NCI-H1048 (cell line): ENCODE measurements at places on chromosomes 3 and 15.
A peak's percentile ranks its signal among the peaks of the same experiment; 100 is the strongest.

GRCh38 chr3:186254676-186255650 is 107.1 kb downstream of the DGKG start:
- DNase-seq, result no peak

DNA sequence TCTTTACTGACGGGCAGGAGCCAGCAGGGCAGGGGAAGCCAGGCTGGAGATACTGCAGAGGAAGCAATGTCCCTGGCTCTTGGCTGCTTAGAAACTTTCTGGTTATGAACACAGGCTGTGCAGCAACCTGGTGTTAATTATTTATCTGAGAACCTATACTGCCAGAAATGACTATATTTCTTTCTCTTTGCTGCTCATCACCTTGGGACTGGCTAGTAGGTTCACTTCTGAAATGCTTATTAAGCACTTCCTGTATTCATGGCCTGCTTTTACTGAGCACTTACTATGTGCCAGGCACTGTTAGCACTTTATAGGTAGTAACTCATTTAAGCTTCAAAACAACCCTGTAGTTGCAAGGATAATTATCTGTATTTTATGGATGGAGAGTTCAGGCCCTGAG is 57.6 kb downstream of the RAB11A start:
- DNase-seq, result no peak

DNA sequence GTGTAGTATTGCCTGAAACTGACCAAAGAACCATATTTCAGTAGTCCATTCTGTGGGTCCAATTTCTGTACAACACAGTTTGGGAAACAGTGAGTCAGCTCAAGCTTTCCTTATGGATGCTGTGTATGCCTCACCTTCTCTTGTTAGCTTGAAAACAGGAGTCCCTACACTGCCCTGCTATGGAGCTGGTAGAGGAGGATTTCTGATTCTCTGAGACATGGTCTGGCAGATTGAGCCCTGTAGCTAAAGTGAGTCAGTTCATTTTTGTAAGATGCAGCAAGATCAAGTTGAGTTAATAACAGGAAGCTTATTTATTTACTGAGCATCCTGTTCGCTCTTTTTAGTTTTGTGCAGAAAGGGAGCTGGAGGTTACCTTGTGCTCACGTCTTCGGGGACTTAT is 424.1 kb upstream of the RBMS3 start:
- DNase-seq, result no peak

GRCh38 chr3:149792452-149793270 is at the start of gene ANKUB1:
Gene ANKUB1, minus strand, starts transcription at chr3:149792554. Its CDS starts 188 bp downstream, at chr3:149792366.
- DNase-seq, result peak; percentile 30

GRCh38 chr3:184899953-184900595 is 88.1 kb downstream of the VPS8 start:
- DNase-seq, result no peak

DNA sequence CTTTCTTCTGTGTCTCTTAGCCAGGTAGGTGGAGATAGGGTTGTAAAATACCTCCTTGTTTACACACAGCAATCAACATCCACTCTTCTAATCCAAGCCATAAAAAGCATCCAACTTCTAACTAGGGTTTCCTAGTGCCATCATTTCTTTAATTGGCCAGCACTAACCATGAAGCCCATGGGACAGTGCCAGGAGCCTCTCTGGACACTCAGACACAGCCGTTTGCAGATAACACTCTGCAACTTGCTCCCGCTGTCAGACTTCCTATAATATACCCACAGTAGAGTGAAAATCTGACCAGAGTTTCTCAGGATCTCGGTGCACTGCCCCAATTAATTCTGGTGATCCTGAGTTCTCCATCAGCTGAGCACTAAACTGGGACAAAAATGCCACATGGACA is 53.4 kb downstream of the TAFA4 start:
- no peak for DNase-seq

GRCh38 chr3:18036450-18036815 is 294.0 kb upstream of the TBC1D5 start:
- DNase-seq, result no peak

DNA sequence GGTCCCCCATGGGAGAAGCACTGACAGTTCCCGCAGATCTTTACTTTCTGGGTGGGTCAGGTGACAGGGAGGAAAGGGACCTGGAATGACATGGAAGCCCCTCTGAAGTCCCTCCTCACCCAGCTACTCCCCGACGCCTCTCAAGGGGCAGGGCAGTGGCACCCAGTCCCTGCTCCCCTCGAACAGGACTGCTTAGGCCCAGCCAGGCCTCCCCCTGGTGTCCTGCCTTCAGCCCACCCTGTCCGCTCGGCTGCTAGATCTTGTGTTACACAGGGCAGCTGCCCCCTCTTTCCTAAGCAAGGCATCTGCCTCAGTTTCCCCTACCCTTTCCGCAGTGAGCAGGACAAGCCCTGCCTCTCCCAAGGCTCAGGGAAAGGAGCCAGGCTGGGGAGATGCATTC is 226.5 kb downstream of the XXYLT1 start:
- no peak for DNase-seq

DNA sequence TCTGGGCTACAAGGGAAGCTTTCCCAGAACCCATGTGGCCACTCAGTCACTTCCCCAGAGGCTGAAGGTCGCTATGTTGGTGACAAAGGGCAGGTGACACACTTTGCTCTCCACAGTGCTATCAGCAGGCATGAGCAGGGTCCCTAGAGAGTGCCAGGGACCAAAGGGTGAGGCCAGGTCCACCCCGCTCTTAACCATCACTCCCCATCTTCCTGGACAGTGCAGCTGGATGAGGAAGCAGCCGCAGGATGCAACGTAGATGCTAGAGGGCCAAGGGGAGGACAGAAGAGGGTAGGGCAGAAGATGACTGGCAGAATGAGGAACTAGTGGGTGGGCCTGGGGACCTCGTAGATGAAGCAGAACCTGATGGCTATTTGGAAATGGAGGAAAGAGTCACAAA is 13.6 kb upstream of the LTF start:
- DNase-seq, result no peak

- no peak for DNase-seq
Observed at GRCh38 chr15:63483521-63484371, 20.6 kb upstream of the USP3 start.

- no peak for DNase-seq
Observed at GRCh38 chr3:78260388-78260787, 1220.5 kb downstream of the ROBO2 start.

DNA sequence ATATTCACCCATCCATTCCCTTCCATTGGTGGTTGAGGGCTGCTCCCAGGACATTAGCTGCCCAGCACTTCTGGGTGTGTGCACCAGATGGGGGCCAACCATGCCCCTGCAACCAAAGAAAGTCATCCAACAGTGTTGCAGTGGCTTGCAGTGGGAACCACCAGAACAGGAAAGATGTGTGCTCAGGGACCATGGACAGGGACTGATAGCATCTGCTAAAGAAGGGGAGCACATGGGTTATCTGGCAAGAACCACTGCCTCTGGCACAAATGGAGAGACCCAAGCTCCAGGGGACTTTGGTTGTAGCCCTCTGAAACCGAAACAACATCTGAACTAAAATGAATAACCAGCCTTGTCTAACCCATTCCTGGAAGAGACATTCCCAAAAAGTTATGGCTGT is 8.1 kb downstream of the DCLK3 start:
- no peak for DNase-seq

DNA sequence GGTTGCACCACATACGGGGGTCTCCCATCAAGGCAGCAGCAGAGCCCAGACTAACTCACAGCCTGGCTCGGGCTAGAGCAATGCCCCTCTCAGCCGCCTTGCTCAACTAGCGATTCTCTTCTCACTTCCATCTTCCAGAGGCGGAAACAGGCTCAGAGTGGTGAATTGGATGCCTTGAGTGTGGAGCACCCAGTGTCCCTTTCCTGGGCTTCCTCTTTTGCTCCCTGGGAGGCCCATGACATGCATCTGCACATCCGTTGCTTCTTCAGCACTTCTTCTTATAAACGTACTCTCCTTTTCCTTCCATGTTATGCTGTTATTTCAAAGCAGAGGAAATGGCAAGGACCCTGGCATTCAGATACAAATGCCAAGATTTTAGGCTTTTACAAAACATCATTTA is 2.1 kb upstream of the IQSEC1 start:
- DNase-seq, result no peak

GRCh38 chr15:88693191-88693590 is 54.4 kb downstream of the ISG20 start:
- DNase-seq, result no peak

- DNase-seq, result no peak
Observed at GRCh38 chr15:38788918-38789317, 224.3 kb upstream of the RASGRP1 start.

GRCh38 chr15:20340331-20340811 is 201.2 kb downstream of the GOLGA6L6 start:
- no peak for DNase-seq

- no peak for DNase-seq
Observed at GRCh38 chr3:62558549-62559112, 185.3 kb upstream of the FEZF2 start.

DNA sequence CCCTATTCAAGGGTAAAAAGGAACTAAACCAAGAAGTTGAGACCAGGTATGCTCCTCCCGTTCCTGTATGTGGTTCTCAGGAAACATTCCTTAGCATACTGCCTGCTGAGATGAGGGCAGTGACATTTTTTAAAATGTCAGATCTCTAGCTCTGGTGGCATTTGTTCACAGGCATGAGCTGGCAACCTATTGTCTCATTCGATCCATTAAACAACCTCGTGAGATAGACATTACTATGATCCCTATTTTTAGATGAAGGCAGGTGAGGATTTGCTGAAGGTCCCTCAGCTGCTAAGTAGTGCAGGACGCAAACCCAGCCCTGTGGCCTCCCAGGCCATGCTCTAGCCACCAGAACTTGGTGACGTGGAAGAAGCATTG is 74.9 kb downstream of the SIDT1 start:
- no peak for DNase-seq

- no peak for DNase-seq
Observed at GRCh38 chr3:190848870-190849269, 13.6 kb downstream of the GMNC start.

DNA sequence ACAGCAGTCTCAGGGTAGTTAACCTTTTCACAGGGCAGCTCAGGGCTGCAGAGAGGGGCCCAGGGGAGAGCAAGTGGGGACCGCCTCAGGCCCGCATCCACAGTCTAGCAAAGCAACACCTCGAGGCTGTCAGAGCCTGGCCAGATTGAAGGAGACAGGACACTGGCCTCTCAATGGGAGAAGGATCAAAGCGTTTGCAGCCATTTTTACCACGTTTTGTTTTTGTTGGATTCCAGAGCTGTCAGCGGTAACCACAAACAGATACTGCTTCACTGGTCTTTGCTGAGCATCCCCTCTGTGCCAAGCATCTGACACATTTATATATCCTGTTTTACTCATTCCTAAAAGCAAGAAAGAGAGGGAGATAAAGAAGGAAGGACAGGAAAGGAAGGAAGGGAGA is 153.8 kb downstream of the SHQ1 start:
- DNase-seq, result no peak

DNA sequence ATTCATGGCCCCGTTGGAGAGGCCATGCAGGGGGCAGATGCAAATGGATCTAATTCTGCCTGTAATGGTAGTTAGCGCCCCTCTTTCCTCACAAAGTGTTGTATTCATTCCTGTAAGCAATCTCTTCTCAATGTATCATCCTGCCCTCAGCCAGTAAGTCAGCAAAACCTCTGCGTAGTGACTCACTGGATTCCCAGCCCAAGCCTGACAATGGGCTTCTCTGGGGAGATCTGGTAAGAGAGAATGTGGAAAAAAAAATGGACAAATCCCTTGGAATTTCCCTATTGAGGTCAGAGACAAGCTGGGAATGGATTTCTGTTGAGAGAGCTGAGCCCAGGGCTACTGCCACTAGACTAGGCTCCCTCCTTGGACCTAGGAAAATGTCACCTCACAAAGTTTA is 25.4 kb downstream of the ADPGK start:
- no peak for DNase-seq

- no peak for DNase-seq
Observed at GRCh38 chr15:100686021-100686724, 83.8 kb downstream of the ASB7 start.

GRCh38 chr15:63027646-63028045 is 14.9 kb upstream of the TPM1 start:
- DNase-seq, result no peak

DNA sequence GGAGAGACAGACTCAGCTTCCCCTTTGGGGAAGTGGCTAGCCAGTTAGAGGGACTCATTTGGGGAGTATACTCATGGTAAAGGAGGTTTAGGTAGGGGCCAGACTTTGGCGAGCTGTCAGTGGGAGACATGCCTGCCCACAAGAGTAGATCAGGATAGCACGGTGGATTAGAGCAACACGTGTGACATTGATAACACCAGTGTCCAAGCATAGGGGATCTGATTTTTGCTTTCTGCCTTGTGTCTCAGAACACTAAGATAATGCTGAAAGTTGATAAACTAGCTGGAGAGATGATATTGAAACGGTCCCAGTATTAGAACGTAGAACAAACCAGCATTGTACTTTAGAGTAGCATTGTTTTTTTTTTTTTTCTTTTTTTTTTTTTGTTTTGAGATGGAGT is 25.9 kb downstream of the MAP6D1 start:
- no peak for DNase-seq

DNA sequence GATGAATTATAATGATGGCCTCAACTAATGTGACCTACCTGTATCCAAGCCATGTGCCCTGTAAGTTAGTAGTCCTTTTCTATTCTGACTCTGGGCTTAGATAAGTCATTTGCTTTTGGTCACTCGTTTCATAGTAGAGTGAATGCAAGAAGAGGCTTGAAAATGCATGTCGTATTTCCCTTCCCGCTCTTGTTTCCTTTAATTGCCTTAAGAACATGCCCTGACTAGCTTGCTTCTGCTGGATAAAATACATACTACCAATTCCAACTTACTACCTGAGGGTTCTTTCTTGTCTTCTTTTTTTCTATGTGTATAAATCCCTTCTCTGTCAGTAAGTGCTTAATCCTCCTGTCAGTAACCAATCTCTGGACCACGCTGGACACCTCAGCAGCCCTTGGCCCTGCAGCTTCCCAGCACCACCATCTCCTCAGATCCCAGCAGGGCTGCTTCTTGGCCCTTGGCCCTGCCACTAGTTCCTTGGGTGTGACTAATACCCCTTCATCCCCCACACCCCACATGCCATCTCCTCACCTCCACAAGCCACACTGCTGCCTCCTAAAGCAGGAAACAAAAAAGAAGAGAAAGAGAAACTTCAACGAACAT is 771.7 kb downstream of the IGSF11 start:
- DNase-seq, result no peak

GRCh38 chr3:9508781-9509180 is 44.8 kb downstream of the LHFPL4 start:
- no peak for DNase-seq

GRCh38 chr3:167723025-167723512 is 11.6 kb downstream of the PDCD10 start:
- no peak for DNase-seq

DNA sequence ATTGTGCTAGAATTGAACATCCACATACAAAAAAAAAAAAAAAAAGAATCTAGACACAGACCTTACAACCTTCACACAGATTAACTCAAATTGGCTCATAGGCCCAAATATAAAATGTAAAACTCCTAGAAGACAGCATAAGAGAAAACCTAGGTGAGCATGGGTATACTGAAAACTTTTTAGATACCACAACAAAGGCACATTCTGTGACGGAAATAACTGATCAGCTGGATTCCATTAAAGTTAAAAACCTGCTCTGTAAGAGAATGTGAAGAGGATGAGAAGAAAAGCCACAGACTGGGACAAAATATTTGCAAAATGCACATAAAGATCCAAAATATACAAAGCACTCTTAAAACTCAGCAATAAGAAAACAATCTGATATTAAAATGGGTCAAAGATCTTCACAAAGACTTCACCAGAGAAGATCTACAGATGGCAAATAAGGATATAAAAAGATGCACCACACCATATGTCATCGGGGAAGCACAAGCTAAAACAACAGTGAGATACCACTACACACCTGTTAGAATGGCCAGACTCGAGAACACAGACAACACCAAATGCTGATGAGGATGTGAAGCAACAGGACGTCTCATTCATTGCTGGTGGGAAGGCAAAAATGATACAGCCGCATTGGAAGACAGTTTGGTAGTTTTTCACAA is 167.9 kb downstream of the PDE8A start:
- no peak for DNase-seq
